Activated CD4-positive, CD25-positive, alpha-beta regulatory T cell treated with anti-CD3 and anti-CD28 coated beads, Interleukin-2, amount 50 U/mL, for 24 hours (primary cell): ENCODE measurements at places on chromosomes 2 and 18.

DNA sequence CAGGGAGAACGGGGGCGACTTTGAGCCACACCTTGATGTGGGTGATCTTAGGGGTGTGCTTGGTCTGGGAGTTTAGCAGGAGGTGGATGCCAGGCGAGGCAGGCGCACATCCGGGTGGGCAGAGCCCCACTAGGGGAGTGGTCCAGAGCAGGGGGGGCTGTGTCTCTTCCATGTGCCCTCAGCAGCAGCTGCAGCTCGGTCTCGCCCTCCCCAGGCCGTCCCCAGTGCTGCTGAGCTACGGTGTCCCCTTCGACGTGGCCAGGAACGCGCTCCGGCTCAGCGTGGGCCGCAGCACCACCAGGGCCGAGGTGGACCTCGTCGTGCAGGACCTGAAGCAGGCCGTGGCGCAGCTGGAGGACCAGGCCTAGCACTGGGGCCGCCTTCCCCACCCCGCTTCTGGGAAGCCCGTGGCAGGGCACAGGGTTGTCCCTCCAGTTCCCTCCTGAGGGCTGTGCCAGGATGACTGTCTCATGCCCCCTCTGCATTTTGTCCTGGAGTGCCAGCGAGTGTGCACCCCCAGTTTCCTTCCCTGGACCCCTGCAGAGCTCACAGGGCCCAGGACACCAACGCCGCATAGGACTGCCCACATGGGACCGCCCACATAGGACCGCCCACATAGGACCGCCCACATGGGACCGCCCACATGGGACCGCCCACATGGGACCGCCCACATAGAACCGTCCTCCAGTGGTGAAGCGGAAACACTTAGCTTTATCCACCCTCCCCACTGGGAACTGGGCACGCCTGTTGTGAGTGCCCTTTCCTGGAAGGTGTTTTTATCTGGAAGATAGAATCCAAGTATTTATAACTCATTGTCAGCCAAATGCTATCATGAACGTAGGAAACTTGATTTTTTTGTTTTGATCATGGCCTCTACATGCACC is 1.9 kb upstream of the ESPNL start:
- ATAC-seq, result peak; percentile 25

- ATAC-seq, result no peak
These were observed 422 bp downstream of the OBSL1 start for GRCh38 chr2:219570924-219571310.

DNA sequence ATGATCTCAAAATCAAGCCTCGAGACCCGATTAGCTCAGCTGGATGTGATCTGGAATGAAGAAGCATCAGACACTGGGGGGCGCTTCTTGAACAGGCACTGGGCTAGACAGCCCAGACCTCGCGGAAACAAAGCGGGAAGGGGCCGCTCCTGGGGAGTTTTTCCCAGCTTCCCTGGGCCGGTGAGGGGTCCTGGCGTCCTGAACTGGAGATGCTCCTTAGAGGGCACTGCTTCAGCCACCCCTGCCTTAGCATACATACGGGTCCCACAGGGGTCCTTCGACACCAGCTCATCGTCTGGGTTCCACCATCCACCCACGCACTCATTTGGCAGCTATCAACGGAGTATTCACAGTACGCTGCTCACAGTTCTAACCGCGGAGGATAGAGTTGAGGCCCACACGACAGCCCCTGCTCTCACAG is 146.7 kb downstream of the TSN start:
- ATAC-seq, result no peak

- ATAC-seq, result no peak
These were observed 41.1 kb downstream of the FEZ2 start for GRCh38 chr2:36556842-36557241.

DNA sequence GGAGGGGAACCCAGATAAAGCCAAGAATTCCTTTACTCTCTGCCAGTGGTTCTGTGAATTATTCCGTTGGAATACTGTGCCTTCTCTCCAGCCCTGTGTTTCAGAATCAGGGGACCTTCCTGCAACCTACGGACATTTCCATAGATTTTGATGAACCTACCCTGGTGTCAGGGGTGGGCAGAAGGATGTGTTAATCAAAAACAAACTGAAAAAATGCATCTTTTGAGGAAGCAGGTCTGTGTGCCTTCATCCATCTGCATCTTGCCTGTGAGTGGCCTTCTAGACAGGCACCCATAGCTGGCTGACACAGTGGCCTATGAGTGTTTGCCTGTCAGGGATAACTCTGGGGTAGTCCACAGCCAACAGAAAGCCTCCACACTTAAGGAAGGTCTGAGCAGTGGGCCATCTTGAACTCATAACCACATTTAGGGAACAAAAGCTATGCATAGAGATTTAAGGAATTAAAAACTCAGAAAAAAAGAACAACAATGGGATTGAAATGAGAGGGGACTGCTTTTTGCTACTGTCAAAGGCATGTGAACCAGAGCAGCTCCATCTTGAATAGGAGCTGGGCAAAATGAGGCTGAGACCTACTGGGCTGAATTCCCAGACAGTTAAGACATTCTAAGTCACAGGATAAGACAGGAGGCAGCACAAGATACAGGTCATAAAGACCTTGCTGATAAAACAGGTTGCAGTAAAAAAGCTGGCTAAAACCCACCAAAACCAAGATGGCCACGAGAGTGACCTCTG is 45.9 kb upstream of the ITGA6 start:
- no peak for ATAC-seq

GRCh38 chr2:15909736-15910135 is 30.6 kb upstream of the MYCN start:
- ATAC-seq, result no peak
